ENCODE measurements at places on chromosomes 7 and 10.

- H3K4me1 ChIP-seq, result peaks cover 19% of the 10 kb centered on the region
- DNase-seq, result no peak
Observed at GRCh38 chr10:71776481-71776925, 3.2 kb upstream of the VSIR start.

GRCh38 chr7:94028768-94029167, 24.6 kb upstream of the BET1 start:
- DNase-seq, result no peak
- H3K27me3 ChIP-seq, result no peaks in the 10 kb centered on the region
- H3K36me3 ChIP-seq, result no peaks in the 10 kb centered on the region
- H3K4me3 ChIP-seq, result no peak overlapping the region

DNA sequence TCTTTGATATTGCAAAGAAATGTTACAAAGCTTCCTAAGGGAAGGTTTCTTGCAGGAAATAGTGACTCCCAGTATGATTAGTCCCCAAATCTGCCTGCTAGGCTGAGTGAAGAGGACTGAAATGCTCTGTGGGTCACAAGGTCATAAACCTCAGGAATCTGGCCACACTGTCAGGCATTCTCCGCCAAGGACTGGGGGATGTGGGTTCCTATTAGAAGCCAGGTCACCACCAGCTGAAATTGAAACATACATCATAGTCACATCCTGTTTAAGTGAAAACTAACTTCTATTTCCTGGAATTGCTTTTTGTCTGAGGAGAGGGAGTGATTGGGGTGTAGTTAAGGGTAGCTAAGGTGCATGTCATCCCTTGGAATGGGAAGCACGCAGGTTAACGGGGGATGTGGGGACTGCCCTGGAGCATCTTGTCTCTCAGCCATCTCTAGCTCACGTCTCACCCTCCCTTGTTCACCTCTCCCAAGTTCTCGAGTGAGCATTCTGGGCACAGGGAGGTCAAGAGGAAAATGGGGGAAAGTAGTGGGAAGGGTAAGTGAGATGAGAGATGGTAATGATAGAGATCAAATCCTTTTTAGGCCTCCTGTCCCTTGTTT, 12.0 kb upstream of the GSAP start:
- no peaks in the 10 kb centered on the region for H3K36me3 ChIP-seq
- DNase-seq, result no peak

- peaks cover 11% of the 10 kb centered on the region for H3K27me3 ChIP-seq
- no peaks in the 10 kb centered on the region for H3K36me3 ChIP-seq
- no peak overlapping the region for H3K27ac ChIP-seq
- H3K4me3 ChIP-seq, result no peak overlapping the region
Observed at GRCh38 chr10:47035819-47036337, 124.7 kb downstream of the PTPN20 start.

GRCh38 chr7:50119815-50120637, 27.0 kb upstream of the ZPBP start:
- H3K4me1 ChIP-seq, result no peaks in the 10 kb centered on the region
- no peaks in the 10 kb centered on the region for H3K27me3 ChIP-seq
- no peaks in the 10 kb centered on the region for H3K36me3 ChIP-seq
- no peak overlapping the region for H3K4me3 ChIP-seq
- no peak overlapping the region for H3K27ac ChIP-seq

GRCh38 chr10:30442019-30442606, 8.1 kb downstream of the MAP3K8 start:
- H3K4me1 ChIP-seq, result peaks cover 6% of the 10 kb centered on the region
- no peak for DNase-seq
- no peak overlapping the region for H3K27ac ChIP-seq
- H3K4me3 ChIP-seq, result no peak overlapping the region

DNA sequence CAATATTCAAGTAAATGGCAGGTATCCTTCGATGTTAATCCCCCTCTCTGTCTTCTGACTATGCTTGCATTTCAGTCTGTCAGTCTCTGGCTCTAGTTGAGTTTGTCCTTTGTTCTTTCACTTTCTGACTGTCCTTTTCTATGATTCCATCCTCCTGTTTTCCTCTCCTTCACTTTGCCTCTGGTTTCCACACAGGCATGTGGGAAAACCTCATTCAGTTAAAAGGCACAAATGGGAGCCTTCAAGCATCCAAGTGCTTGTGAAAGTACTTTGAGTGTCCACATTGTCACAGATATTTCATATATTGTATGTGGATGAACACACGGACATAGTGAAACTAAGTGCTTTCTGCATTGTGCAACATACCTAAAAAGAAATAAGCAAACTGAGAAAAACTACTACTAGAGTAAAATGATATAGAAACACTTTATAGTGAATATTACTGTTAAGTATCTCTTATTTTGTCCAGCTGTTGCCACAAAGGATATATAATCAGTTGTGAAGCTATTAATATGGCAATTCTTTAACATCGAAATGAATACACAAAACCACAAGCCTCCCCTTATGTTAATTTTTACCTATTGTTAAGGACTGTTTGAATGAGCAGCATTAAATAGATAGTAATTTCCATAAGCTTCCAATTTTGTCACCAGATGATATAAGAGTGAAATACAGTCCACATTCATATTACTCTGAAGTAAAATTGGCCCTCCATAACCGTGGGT, 71.7 kb downstream of the NRBF2 start:
- H3K4me1 ChIP-seq, result peaks cover 9% of the 10 kb centered on the region
- no peak overlapping the region for H3K4me3 ChIP-seq
- peaks cover 26% of the 10 kb centered on the region for H3K36me3 ChIP-seq
- no peak for DNase-seq
- no peak overlapping the region for H3K27ac ChIP-seq
- H3K27me3 ChIP-seq, result no peaks in the 10 kb centered on the region

DNA sequence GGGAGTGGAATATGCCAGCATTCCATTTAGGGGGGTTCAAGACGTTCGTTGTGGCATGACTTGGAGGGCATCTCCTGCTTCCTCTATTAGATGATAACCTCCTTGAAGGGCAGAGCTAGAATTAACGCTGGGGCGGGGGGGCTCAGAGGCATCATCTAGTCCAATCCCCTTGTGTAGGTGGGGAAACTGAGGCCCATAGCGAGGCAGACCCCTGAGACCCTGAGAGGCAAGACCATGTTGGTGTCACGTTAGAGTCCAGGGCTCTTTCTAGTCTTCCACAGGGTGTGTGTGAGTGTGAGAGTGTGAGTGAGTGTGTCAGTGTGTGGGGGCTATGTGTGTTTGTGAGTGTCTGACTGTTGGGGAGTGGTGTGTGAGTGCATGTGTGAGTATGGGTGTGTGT, 29.3 kb upstream of the NUB1 start:
- DNase-seq, result no peak
- H3K4me1 ChIP-seq, result peaks cover 2% of the 10 kb centered on the region
- H3K27me3 ChIP-seq, result peaks cover 13% of the 10 kb centered on the region
- H3K36me3 ChIP-seq, result no peaks in the 10 kb centered on the region

DNA sequence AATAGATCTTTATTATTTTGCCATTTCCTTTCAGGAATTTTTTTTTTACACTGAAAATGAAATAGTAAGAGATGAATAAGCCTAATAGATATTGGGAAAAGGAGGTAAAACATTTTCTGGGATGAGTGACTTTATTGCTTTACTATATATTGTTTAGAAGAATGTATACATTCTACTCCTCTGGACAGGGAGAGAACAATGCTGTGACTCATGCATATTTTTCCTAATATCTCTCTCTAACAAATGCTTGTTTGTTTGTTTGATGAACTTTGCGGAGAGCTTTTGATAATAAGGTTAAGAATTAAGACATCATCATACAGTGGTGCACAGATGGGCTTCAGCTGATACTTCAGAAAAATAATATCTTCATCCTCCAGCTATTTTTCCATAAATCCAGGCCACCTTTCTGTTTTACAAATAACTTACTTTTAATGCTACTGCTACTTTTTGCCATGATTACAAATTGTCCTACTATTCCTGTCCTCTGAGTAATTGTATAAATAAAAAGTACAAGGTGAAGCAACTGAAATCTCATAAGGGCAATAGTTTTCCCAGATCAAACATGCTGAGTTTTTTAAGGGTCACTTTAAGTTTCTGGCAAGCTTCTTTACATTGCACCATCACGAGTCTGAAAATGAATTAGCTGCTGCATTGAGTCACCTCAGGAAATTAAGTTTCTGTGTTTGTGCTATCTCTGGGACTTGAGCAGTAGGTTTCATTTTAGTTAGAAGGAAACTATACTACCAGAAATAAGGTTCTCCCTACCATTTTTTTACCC, 207.3 kb upstream of the POT1 start:
- no peak overlapping the region for H3K4me3 ChIP-seq
- no peaks in the 10 kb centered on the region for H3K27me3 ChIP-seq
- no peak overlapping the region for H3K27ac ChIP-seq
- H3K4me1 ChIP-seq, result no peaks in the 10 kb centered on the region
- no peak for DNase-seq

DNA sequence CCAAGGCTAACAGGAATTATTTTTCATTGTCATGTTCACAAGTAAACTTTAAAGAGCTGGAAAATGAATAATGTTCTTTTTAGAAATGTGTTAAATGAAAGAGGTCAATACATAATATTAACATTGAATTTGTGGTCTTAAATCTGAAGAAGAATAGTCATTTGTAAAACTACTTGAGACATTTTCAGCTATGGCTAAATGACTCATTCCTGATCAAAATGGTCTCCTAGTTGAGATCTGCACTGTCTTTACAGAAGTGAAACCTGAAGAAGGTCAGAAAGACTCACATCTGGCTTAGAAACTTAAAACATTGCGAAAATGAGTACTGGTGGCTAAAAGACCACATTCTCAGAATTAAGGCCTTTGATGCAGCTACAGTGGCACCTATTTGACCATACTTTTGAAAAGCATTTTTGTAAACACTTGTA, 5.9 kb downstream of the PIK3CG start:
- DNase-seq, result no peak
- H3K27me3 ChIP-seq, result no peaks in the 10 kb centered on the region
- peak overlapping the region; percentile 8 for H3K4me3 ChIP-seq
- peaks cover 11% of the 10 kb centered on the region for H3K36me3 ChIP-seq

DNA sequence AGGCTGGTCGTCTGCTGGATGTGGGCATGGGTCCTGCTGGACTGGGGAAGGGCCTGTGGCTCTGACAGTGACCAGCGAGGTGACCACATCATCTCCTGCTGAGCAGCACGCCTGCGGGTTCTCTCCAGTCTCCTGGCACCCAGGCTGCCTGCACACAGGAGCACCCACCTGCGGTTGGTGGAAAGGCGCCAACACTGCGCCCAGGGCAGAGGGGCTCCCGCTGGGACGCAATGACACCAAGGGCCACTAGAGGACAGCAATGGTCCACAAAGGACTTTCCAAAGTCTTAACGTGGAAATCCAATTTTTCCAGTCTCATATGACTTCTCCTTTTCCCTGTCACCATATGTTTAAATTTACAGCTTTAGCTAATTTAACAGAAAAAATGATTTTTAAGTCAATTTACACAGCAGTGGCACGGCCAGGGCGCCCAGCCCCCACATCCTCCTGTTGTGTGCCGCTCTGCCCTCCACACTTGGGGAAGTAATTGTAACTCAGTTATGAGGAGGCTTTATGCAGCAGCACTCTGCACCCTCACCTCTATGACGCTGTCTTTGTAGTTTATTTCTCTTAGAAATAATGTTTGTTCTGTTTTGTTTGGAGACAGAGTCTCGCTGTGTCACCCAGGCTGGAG, 38.1 kb downstream of the CFAP46 start:
- no peak overlapping the region for H3K4me3 ChIP-seq
- H3K36me3 ChIP-seq, result no peaks in the 10 kb centered on the region
- H3K27me3 ChIP-seq, result no peaks in the 10 kb centered on the region
- no peaks in the 10 kb centered on the region for H3K4me1 ChIP-seq
- no peak overlapping the region for H3K27ac ChIP-seq

DNA sequence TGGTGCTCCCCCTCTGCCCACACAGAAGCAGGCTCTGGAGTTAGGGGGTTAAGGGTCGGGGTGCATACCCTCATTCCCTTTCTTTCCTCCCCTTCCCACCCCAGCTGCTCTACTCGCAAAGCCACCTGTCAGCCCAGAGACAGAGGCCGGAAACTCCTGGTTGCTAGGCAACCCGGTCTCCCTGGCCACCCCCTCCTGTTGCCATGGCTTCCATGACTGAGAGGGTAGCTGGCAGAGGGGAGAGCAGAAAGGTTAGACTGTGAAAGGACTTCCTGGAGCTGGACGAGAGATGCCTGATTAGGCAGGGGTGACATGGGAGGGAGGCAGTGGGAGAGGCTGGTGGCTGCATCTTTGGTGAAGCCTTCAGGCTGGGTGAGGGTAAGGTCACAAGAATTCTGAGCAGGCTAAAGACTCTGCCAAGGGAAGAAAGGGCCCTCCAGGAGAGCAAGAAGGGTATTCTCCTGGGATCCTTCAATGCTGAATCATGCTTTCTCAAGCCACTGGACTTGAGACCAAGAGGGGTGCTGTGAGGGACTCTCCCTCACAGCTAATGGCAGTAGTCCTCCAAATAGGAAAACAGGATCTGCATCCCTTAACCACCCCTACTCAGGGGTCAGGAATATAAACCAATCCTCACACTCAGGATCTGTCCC, 5.4 kb downstream of the PSD start:
- H3K4me1 ChIP-seq, result peaks cover 14% of the 10 kb centered on the region
- H3K36me3 ChIP-seq, result no peaks in the 10 kb centered on the region
- H3K4me3 ChIP-seq, result no peak overlapping the region

DNA sequence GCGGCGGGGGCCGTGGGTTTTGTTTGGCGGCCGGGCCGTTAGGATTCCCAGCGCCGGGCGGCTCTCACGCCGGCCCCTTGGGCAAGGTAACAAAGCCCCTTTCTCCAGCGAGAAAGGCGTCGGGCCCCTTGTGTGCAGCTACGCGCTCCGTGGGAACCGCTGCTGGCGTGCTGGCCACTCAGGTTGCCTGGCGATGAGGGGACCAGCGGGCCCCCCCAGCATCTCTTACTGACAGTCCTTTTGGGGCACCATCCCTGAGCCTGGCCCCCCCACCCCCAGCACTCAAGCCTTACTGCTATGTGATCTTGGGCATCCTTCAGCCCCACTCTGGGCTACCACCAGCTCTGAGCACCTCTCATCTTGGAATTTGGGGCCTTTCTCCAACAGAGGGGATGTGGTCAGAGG, 1.8 kb downstream of the LFNG start:
- H3K4me1 ChIP-seq, result peaks cover 70% of the 10 kb centered on the region
- H3K36me3 ChIP-seq, result peaks cover 5% of the 10 kb centered on the region
- peak overlapping the region; percentile 76 for H3K27ac ChIP-seq
- H3K27me3 ChIP-seq, result no peaks in the 10 kb centered on the region
- peak overlapping the region; percentile 83 for H3K4me3 ChIP-seq
- no peak for DNase-seq

- no peak for DNase-seq
- no peaks in the 10 kb centered on the region for H3K27me3 ChIP-seq
- H3K36me3 ChIP-seq, result no peaks in the 10 kb centered on the region
- no peak overlapping the region for H3K4me3 ChIP-seq
- H3K27ac ChIP-seq, result no peak overlapping the region
Observed at GRCh38 chr7:69772718-69773436, 174.6 kb downstream of the AUTS2 start.

DNA sequence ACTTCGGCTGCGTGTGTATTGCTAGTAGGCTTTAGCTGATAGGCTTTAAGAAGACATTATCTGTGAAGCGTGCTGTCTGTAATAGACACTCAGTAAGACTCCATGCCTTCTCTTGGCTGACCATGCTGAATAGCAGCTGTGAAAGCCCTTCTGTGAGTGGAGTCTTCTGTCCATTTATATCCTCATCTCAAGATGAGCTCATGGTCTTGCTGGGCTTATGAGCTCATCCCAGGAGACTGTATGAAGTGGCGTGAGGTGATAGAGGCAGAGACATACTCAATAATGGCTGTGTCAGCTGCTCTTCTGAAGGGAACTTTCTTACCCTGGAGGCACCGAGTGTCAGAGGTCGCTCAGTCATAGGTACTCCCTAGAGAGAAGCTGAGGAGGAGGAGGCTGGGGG, 111.5 kb downstream of the SH2D4B start:
- no peak for DNase-seq

- H3K4me3 ChIP-seq, result no peak overlapping the region
- H3K27me3 ChIP-seq, result peaks cover 2% of the 10 kb centered on the region
- H3K27ac ChIP-seq, result no peak overlapping the region
- no peak for DNase-seq
- H3K36me3 ChIP-seq, result no peaks in the 10 kb centered on the region
- H3K4me1 ChIP-seq, result no peaks in the 10 kb centered on the region
Observed at GRCh38 chr10:18737236-18737635, 78.0 kb downstream of the ARL5B start.

Measured in T-cell (primary cell).